ENCODE measurements at places on chromosomes 4 and X. TPM values are rescaled to one million over a fixed set of nuclear protein-coding genes. Genes with fewer than 3 reads are reported as not detected.

Gene HELT
- not detected for total RNA-seq

Gene MID1
- total RNA-seq = 16.4 TPM

Gene MAOB
- under 0.01 TPM for total RNA-seq

Gene IL13RA2
- 2.3 TPM for total RNA-seq

Gene SPP1
- 11.3 TPM for total RNA-seq

Gene KLHL4
- 0.97 TPM for total RNA-seq

Gene TEX13C
- total RNA-seq = not detected

Gene FAT4
- total RNA-seq = 44.9 TPM

Gene SPON2
- total RNA-seq = 601 TPM
